ENCODE measurements at places on chromosomes 2 and 18.

DNA sequence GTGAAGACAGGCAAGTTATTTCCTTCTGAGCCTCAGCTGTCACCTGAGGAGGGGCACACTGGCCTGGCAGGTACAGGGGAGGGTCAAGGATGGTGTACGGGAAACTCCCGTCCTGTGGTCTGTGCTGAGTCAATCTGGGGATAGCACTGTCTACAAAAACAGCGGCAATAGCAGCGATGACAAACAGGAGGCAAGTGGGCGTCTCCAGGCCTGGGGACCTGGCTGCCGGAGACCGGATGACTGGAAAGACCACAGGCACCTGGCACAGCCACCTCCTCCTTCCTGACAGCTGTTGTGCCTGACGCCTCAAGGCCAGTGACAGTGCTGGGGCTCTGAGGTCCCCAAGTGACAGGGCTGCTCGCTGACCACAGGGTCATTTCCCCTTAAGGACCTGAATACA, 202.1 kb upstream of the HS6ST1 start:
- no peak for DNase-seq

DNA sequence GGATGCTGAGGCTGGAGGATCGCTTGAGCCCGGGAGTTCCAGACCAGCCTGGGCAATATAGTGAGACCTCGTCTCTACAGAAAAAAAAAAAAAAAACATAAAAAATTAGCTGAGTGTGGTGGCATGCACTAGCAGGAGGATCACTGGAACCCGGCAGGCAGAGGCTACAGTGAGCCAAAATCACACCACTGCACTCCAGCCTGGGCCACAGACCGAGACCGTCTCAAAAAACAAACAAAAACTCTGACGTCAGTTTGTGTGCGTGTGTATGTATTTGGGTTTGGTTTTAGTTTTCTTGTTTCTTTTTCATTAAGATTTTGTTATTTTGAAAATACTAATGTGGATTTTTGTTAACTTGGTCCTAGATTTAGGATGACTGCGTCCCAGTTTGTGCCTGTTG, 19.0 kb downstream of the CEP68 start:
- DNase-seq: no peak

DNA sequence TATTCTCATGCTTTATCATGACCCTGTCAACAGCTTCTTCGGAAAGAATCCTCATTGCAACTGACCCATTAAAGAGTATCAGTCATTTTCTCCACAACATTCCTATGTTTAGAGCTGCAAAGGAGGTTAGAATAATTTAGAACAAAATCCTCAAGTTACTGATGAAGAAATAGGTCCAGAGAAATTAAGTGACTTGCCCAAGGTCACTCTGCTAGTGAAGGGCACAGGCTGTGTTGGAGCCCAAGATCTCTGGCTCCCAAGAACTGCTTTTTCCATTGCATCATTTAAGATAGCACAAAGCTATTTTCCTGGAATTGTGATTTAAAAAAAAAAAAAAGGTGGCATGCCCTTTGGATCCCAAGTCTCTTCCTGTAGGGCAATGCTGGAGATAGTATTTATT, 9.6 kb downstream of the IRS1 start:
- DNase-seq: no peak

GRCh38 chr2:223203971-223204929, 152.3 kb downstream of the KCNE4 start:
- no peak for DNase-seq

GRCh38 chr2:146826388-146826787, 1018.4 kb upstream of the ACVR2A start:
- no peak for DNase-seq

- DNase-seq: peak; percentile 32
Observed at GRCh38 chr2:46364797-46365457, 67.7 kb downstream of the EPAS1 start.

DNA sequence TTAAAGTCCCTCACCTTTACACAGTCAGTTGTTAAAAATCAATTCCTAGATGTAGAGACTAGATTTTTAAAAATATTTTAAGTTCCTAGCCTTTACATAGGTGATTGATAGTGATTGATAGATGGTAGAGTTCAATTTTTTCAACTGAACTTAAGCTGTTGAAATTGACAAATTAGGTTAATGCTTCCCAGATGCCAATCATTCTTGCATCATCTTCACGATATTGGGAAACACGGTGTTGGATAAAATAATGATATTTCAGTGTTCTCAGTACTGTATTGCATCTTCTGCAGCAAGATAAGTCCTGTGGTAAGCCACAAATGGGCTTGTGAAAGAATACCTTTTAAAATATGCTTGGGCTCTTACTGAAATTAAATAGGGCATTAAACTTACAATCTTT, 667.6 kb downstream of the STK39 start:
- no peak for DNase-seq

- DNase-seq: no peak
Observed at GRCh38 chr2:25831746-25832449, 46.4 kb downstream of the ASXL2 start.

GRCh38 chr2:168149986-168150385, 97.4 kb downstream of the STK39 start:
- no peak for DNase-seq

- DNase-seq: peak; percentile 40
Observed at GRCh38 chr2:101790857-101791256, 93.3 kb downstream of the MAP4K4 start.

DNA sequence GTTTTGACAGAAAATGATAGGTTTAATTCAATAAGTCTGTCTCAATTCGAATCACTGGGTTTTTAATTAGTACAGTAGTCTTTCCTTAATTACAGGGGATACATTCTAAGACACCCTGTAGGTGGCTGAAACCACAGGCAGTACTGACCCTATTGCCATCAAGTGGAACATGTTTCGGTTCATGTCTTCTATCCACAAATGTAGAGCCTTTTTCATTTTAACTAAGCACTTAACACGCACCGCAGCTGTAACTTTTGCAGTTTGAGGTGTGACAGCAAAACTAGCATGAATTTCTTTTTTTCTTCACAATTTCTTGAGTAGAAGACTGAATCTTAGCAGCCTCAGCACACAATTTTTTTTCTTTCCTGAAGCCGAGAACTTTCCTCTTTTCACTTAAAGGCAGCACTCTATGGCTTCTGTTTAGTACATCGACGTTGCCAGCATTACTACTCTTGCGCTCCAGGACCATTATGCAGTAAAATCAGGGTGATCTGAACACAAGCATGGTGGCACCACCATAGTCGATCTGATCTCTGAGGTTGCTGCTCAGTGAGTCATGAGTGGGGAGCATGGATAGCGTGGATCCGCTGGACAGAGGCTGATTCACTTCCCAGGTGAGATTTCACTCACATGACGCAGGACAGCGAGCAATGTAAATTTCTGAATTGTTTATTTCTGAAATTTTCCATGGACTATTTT, 805.1 kb downstream of the RNF144A start:
- DNase-seq: no peak

DNA sequence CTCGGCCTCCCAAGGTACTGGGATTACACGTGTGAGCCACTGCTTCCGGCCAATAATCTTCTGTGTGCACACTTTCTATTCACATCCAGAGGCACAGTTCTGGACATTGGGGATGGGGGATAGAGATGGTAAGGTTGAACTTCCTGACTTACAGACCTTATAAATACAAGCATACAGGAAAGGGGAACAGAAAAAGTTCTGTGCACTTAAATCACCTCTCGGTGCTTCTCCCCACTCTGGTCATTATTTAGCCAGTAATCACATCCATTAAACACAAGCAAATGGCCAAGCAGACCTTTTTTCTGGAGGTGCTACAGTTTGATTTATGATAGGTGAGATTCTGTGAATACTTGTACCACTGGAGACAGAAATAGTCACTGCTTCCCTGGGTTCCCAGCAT, 110.6 kb downstream of the CRIM1 start:
- no peak for DNase-seq

- no peak for DNase-seq
Observed at GRCh38 chr2:122083256-122084048, 328.0 kb downstream of the TSN start.

GRCh38 chr2:8786463-8786862, 51.0 kb downstream of the KIDINS220 start:
- DNase-seq: no peak

GRCh38 chr18:30376515-30376914, 666.0 kb downstream of the DSC3 start:
- no peak for DNase-seq

DNA sequence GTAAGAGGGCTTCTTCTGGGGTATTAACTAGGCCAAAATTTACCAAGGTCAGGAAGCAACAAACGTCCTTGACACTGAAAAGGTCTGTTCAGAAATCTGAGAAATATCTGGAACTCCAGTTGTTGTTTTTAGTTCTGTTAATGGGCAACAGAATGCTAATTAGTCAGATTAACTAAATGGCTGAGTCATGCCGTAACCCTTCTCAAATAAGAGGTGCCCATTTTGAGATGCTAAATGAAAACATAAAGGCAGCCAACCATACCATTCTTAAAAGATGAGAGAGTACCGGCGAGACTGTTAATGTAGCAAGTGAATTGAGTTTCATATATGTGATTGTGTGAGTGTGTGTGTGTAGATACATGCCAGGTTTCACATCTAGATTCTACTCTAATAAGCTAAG, 147.9 kb upstream of the GAREM1 start:
- no peak for DNase-seq

DNA sequence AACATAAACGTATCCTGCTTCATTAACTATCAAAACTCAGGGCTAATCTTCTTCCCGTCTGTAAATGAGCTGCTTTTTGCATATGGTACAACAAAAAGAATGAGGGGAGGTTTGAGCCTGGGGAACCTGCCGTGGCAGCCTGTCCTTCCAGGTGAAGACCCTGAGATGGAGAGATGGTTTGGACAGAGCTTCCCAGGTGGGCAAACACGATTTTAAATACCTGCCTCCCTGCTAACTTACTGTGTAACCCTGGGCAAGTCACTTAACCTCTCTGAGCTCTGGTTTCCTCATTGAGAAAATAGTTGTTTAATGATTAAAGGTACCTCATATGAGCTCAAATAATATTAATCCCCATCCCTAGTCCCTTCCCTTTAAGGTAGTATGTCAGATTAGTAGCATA, 9.0 kb downstream of the EMX1 start:
- no peak for DNase-seq

- no peak for DNase-seq
Observed at GRCh38 chr2:85668009-85668856, at the start of gene SFTPB. TSS of gene SFTPB (minus strand) at chr2:85668199. CDS start at chr2:85668183, 16 bp downstream.

- DNase-seq: no peak
Observed at GRCh38 chr2:98445177-98445682, 572 bp downstream of the INPP4A start.

- DNase-seq: no peak
Observed at GRCh38 chr2:234846599-234847363, 105.0 kb upstream of the SH3BP4 start.

DNA sequence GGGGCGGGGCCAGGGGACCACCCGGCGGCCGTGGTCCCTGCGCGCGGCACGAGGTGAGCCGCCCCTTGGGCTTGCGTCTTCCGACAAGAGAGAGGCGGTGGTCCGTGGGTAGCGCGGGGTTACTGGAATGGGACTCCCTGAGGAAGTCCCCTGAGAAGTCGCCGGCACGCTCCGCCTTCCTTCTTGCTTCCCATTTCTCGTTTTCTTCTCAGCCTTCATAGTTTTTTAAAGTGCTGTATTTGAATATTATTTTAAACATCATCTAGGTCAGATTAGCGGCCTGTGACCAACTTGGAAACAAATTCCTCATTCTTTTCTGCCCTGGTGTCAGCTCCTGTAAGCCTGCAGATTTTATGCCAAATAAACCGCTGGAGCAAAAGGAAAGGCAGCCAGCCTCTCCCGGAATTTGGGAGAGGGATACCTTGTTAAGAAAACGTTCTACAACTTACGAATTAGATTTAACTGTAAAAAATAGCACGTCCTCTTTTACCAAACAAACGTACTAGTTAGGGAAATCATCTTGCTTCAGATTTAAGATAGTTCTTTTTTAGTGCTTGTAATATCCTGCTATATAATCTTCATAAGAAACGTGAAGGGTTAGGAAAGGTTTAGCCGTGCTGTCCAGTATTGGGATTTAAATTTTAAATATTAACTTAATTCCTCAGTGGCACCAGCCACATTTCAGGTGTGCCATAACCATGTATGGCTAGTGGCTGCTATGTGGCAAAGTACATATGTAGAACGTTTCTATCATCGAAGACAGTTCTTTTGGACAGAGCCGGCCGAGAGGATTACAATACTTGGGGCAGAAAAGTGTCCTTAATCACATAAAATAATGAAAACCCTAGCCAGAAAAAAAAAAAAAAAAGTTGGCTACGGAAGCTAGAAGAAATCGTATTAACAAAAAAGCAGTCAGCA, 628 bp upstream of the PTPN2 start:
- no peak for DNase-seq

- no peak for DNase-seq
Observed at GRCh38 chr2:189723192-189723591, 39.4 kb downstream of the OSGEPL1 start.

- no peak for DNase-seq
Observed at GRCh38 chr2:237353215-237353614, 60.7 kb downstream of the COL6A3 start.

GRCh38 chr18:39172695-39173421, 1607.3 kb upstream of the CELF4 start:
- DNase-seq: no peak

DNA sequence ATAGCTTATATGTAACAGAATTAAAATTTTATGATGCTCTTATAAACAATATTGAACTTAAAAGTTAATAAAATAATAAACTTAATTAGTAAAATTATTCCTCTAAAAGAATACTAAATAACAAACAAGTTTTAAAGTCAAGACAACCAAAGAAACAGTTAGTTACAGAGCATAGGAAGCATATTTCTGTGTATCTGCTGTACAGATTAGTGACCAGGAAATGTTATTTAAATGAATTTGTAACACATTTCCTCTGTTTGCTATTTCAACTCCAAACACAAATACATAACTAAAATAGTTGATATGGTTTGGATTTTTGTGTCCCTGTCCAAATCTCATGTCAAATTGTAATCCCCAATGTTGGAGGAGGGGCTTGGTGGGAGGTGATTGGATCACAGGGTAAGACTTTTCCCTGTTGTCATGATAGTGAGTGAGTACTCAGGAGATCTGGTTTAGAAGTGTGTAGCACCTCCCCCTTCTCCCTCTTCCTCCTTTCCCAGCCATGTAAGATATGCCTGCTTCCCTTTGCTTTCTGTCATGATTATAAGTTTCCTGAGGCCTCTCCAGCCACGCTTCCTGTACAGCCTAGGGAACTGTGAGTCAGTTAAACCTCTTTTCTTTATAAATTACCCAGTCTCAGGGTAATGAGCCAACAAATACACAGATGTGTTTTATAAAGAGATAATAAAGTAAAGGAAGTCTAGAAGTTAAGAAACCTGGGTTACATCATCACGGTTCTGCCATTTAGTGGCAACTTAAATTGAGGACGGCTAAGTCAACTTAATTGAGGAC, 51.8 kb downstream of the ROCK2 start:
- no peak for DNase-seq

GRCh38 chr2:70907130-70908057, 28.3 kb upstream of the ATP6V1B1 start:
- no peak for DNase-seq

DNA sequence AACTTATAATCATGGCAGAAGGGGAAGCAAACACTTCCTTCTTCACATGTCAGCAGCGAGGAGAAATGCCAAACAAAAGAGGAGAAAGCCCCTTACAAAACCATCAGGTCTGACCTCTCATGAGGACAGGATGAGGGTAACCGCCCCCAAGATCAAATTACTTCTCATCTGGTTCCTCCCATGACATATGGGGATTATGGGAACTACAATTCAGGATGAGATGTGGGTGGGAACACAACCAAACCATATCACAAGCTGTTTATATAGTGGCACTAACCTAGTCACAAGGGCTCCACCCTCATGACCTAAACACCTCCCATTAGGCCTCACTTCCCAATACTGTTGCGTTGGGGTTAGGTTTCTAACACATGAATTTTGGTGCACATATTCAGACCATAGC, 110.0 kb downstream of the OSBPL6 start:
- DNase-seq: no peak

GRCh38 chr18:3857544-3857943, 407.6 kb downstream of the TGIF1 start:
- DNase-seq: no peak

Data from smooth muscle cell of the brain vasculature (primary cell).